NCI-H187 treated with DMSO at 0.1 percent for 48 hours (cell line): ENCODE measurements at places on chromosomes 3 and 15.

- DNase-seq: no peak
Observed at GRCh38 chr3:174667386-174667785, 191.7 kb upstream of the NAALADL2 start.

- DNase-seq: no peak
Observed at GRCh38 chr3:112005091-112005672, 6.5 kb downstream of the TAGLN3 start.

DNA sequence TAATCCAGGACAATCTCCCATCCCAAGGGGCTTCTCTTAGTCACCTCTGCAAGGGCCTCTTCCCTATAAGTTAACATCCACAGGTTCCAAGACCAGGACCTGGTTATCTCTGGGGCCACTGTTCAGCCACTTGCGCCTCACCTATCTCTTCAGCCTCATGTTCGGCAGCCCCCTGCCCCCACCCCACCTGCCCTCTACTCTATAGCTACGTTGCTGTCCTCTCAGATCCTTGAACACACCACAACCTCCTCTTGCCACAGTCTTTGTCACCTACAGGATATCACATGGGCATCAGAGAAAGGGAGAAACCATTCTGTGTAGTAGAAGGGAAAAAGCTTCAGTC, 33.9 kb downstream of the SLC41A3 start:
- DNase-seq: no peak

DNA sequence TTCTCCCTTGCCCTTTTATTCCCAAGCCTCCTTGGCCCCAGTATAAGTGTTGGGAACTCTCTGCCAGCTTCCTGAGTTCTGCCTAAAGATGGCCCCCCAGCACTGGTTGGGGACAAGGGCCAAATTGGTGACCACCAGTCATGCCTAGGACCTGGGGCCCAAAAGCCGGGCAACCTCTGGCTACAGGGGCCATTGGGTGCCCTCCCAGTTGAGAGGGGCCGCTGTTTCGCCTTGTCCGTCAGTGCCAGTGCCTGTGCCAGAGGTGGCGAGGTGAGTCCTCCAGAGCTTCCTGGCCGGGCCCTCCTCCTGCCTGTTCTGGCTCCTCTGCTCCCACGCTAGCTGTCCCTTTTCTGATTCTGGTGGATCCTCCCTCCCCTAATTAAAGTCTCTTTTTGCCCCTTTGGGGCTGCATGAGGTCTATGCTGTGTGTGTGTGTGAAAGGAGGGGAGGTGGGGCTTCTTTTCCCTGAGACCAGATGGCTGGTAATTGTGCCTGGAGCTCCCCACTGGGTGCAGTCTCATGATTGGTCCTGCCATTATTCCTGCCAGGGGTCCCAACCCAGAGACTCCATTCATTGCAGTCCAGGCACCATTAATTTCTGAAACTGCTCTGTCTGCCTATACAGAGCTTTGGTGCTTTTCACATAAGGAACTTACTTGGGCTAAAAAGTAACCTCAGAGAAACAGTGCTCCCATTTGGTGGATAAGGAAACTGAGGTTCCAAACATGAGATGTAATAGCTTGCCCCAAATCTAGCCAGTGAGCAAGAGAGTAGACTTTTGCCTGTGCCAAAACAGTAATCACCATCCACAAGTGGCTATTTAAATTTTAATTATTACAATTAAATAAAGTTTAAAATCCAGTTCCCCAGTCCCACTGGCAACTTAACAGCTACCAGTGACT, 3.1 kb upstream of the TTLL3 start:
- no peak for DNase-seq

- DNase-seq: no peak
Observed at GRCh38 chr3:31213869-31214486, 318.7 kb upstream of the STT3B start.

DNA sequence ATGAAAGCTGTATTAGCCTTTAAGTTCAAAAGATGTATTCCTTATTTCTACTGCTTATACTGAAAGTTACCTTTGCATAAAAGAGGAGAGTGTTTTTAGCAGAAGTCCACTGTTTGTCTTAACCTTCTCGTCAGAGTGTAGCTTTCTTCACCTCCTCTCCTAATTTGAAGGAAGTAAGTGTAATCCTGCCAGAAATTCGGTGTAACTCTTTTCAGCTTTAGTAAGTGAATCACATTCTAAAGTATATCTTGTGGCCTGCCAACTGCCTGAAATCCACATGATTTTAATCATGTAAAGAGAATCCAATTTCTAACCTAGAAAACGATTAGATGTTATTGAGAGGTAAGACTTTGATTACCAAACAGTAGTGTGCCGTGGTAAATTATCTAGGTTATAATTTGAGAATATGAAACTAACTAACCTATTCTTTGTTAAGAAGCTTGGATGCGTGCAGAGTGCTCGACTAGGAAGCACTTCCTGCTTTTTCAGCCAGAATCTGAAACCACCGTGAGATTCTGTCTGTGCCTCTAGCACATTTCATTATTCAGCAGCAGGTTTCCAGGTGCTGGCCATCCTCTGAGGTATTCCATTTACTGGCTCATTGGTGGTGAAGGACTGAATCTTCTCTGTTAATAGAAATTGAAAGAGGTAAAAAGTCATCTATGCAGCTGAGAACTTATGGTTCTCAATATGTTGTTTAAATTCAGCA, 7.5 kb downstream of the GYG1 start:
- DNase-seq: peak; percentile 17

DNA sequence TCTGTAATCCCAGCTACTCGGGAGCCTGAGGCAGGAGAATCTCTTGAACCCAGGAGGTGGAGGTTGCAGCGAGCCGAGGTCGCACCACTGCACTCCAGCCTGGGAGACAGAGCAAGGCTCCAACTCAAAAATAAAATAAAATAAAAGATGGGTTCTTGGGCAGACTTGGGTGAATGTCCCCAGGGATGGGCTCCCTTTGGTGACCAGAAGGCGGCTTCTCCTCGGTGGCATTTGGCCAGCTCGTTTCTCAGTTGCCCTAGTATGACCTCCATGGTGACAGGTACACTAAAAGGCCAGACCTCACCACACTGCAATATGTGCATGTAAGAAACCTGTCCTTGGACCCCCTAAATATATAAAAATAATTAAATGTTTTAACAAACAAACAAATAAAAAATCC, 76.0 kb upstream of the SNRPA1 start:
- no peak for DNase-seq

DNA sequence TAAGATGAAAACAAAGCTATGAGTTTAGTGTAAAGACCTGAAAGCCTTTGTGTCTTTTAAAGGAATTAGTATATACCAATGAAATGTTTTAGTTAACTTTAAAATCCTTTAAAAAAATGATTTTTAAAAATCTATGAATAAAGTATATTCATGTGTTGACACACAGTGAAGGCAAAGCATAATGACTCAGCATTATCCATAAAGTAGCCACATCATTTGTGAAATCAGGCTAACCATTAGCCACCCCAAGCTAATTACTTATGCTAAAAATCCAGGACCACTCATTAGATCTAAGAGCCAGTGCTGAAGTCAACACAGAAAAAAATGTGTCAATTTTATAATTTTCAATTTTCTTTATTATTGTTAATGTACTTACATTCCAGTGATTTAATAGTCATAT, 310.2 kb downstream of the TBC1D5 start:
- DNase-seq: no peak

GRCh38 chr15:96323319-96324145, 7.0 kb upstream of the NR2F2 start:
- DNase-seq: no peak
